Activated CD8-positive, alpha-beta memory T cell treated with anti-CD3 and anti-CD28 coated beads, Interleukin-2, amount 10 ng/mL, durations not matched to agents 7 days and 5 days (primary cell): ENCODE measurements at places on chromosomes 4 and X. TPM values are rescaled to one million over a fixed set of nuclear protein-coding genes. Genes with fewer than 3 reads are reported as not detected.

Gene GRPR
- not detected for total RNA-seq

Gene KLHL13
- total RNA-seq = 0.09 TPM

Gene FRMD7
- not detected for total RNA-seq

Gene BRS3
- not detected for total RNA-seq

Gene DMRTC1
- total RNA-seq = not detected

Gene EGF
- not detected for total RNA-seq

Gene ANAPC4
- total RNA-seq = 48.7 TPM

Gene ATP2B3
- total RNA-seq = not detected

Gene ADH1C
- not detected for total RNA-seq

Gene FAM241A
- total RNA-seq = 1.4 TPM

DNA sequence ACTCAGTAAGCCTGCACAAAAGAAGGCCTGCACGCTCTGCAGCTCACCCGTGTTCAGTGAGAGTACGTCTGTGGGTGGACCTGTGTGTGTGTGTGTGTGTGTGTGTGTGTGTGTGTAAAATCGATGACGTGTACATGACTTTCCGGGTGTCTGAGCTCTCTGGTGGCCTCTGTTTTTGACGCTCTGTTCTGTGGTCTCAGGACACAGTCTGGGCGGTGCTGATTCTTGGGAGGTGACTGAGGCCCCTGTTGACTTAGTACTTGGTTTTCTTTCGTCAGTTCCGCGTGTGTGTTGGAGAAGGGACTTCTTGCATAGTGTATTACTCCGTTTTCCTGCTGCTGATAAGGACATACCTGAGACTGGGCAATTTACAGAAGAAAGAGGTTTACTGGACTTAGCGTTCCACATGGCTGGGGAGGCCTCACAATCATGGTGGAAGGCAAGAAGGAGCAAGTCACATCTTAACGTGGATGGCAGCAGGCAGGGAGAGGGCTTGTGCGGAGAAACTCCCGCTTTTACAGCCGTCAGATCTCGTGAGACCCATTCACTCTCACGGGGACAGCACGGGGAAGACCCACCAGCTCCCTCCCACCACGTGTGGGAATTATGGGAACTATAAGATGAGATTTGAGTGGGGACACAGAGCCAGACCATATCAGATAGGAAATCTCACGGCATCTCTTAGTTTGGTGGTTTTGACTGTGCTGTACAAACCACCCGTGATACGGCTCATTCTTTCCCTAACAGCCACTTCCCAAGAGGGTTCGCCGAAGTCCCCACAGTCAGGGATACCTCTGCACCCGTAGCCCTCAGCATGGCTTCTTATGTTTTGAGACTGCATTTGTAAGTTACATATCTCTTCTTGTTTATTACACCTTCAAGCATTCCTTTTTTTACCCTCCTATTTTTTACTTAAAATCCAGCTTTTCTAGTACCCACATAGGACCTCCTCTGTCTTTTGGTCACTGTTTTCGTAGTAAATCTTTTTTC, 24.5 kb downstream of the UVSSA start:
- no peak overlapping the region for H3K4me3 ChIP-seq
- no peak for DNase-seq
- no peak overlapping the region for H3K27ac ChIP-seq

GRCh38 chr4:84001876-84002569, 466.1 kb downstream of the GPAT3 start:
- no peak overlapping the region for H3K4me3 ChIP-seq
- DNase-seq = no peak
- no peak overlapping the region for H3K27ac ChIP-seq
- H3K36me3 ChIP-seq = no peaks in the 10 kb centered on the region
- H3K4me1 ChIP-seq = no peaks in the 10 kb centered on the region
- H3K27me3 ChIP-seq = no peaks in the 10 kb centered on the region

GRCh38 chrX:123600181-123600580, 132.7 kb downstream of the THOC2 start:
- H3K4me3 ChIP-seq = no peak overlapping the region
- no peak overlapping the region for H3K27ac ChIP-seq
- peaks cover 24% of the 10 kb centered on the region for H3K36me3 ChIP-seq
- H3K27me3 ChIP-seq = no peaks in the 10 kb centered on the region
- DNase-seq = no peak

DNA sequence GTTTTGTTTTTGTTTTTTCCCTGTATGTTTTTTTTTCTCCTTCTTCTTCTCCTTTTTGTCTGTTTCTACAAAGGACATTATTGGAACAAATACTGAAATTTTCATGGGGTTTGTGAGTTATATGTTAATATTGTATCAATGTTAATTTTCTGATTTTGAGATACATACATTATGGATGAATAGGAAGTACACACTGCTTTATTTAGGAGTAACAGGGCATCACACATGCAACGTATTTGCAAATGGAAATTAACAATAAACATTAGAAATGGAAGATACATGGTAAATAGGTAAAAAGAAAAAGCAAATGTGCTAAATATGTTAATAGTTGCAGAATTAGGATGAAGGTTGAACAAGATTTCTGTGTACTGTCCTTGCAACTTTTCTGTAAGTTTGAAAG, 477.2 kb upstream of the INTU start:
- no peaks in the 10 kb centered on the region for H3K36me3 ChIP-seq
- no peak for DNase-seq
- H3K27ac ChIP-seq = no peak overlapping the region
- no peaks in the 10 kb centered on the region for H3K27me3 ChIP-seq
- no peak overlapping the region for H3K4me3 ChIP-seq

GRCh38 chr4:184451726-184452125, 22.6 kb downstream of the IRF2 start:
- peak overlapping the region; percentile 54 for H3K27ac ChIP-seq
- H3K27me3 ChIP-seq = no peaks in the 10 kb centered on the region
- peaks cover 69% of the 10 kb centered on the region for H3K4me1 ChIP-seq
- DNase-seq = no peak

- H3K36me3 ChIP-seq = no peaks in the 10 kb centered on the region
- H3K27me3 ChIP-seq = peaks cover 10% of the 10 kb centered on the region
- no peak for DNase-seq
- H3K27ac ChIP-seq = no peak overlapping the region
- H3K4me3 ChIP-seq = no peak overlapping the region
Measured at GRCh38 chr4:168713253-168713652, 216.4 kb downstream of the PALLD start.

- peak overlapping the region; percentile 63 for H3K4me3 ChIP-seq
- peak overlapping the region; percentile 8 for H3K27ac ChIP-seq
- no peak for DNase-seq
- peaks cover 11% of the 10 kb centered on the region for H3K36me3 ChIP-seq
Measured at GRCh38 chr4:153222707-153223426, 18.6 kb downstream of the TRIM2 start.

DNA sequence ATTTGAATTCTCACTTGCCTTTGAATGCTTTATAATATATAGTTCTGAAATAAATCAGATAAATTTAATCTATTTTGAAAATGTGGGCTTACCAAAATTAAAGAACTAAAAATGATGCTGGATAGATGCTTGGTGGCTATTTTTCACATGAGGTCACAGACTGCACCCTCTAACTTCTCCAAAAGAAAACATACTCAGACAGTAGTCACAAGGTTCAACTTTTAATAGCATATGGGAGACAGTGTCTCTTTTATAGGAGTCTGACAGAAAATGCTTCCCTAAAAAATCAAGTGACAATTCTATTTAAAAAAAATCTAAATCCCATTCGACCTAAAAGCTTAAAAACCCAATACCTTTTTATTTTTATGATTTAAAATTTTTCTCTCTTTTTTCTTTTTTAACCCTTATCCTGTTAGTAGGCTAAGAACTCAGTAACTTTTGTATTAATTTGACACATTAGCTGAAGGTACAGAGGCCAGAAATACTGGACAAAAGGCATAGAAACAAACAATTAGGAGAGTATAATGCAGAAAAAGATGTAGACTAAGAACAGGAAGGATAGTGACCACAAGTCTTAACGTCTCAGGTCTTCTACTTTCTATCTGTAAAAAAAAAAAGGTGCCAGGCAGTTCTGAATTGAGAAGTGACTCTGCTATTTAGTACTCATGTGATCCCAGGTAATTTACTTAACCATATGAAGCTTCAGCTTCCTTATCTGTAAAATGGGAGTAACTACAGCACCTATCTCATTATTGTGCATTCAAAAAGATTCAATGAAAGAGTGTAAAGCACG, 7.6 kb downstream of the TIGD4 start:
- H3K36me3 ChIP-seq = peaks cover 1% of the 10 kb centered on the region
- peaks cover 12% of the 10 kb centered on the region for H3K4me1 ChIP-seq
- H3K4me3 ChIP-seq = no peak overlapping the region
- H3K27me3 ChIP-seq = peaks cover 7% of the 10 kb centered on the region
- DNase-seq = no peak
- peak overlapping the region; percentile 33 for H3K27ac ChIP-seq

DNA sequence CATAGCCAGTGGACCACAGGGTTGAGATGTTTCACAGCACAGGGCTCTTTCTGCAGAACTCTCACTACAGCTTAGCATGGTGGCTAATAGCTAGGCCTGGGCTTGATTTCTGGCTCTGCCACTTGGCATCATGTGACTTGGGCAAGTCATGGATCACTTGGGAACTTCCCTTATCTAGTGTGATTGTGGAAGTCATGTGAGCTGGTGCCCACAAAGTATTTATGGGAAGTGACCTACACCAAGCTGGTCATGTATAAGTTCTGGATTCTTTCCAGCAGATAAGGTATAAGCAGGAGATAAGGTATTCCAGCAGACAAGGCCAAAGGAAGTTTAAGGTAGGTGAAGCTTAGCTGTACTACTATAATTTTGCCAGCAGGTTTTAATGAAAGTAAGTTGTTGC, 61.0 kb downstream of the REELD1 start:
- DNase-seq = no peak
- H3K4me3 ChIP-seq = no peak overlapping the region
- no peaks in the 10 kb centered on the region for H3K36me3 ChIP-seq
- H3K27ac ChIP-seq = no peak overlapping the region
- H3K4me1 ChIP-seq = peaks cover 4% of the 10 kb centered on the region
- no peaks in the 10 kb centered on the region for H3K27me3 ChIP-seq

GRCh38 chr4:147842573-147842972, 110.7 kb downstream of the ARHGAP10 start:
- H3K27ac ChIP-seq = no peak overlapping the region
- peaks cover 3% of the 10 kb centered on the region for H3K36me3 ChIP-seq
- H3K27me3 ChIP-seq = peaks cover 6% of the 10 kb centered on the region
- no peaks in the 10 kb centered on the region for H3K4me1 ChIP-seq
- no peak overlapping the region for H3K4me3 ChIP-seq

DNA sequence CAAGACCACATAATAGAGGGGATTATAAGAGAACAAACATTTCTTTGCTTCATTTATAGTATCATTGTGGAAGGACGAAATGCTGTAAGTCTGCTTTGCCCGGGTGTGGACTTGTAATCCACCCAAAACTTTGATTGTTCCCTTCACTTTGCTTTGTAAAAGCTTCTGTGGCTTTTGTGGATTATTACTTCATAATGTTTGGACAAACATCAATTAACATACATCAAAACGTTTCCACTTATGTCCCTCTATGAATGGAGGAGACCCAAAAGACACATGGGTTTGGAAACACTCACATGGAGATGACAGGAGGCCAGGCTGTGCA, 415.4 kb downstream of the SPRY1 start:
- H3K4me3 ChIP-seq = no peak overlapping the region
- no peaks in the 10 kb centered on the region for H3K4me1 ChIP-seq
- H3K27ac ChIP-seq = no peak overlapping the region
- DNase-seq = no peak

DNA sequence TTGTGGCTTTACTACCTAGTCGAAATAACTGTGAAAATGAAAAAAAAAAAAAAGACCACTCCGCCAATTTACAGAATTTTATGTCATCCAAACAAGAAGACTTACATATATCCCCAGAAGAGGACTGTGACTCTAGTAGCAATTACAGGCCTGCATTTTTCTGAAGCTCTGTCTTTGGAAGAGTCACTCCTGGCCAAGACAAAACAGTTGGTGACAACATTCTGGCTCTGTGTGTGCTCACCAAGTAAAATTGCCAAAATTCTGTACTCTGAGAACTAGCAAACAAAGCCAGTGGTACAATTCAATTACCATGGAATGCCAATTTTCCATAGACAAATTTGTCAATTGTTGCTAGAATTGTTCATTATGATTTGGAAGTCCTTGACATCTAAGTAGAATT, 311.1 kb downstream of the PDGFC start:
- no peak overlapping the region for H3K4me3 ChIP-seq
- no peaks in the 10 kb centered on the region for H3K4me1 ChIP-seq
- no peaks in the 10 kb centered on the region for H3K27me3 ChIP-seq
- no peaks in the 10 kb centered on the region for H3K36me3 ChIP-seq
- H3K27ac ChIP-seq = no peak overlapping the region
- no peak for DNase-seq

DNA sequence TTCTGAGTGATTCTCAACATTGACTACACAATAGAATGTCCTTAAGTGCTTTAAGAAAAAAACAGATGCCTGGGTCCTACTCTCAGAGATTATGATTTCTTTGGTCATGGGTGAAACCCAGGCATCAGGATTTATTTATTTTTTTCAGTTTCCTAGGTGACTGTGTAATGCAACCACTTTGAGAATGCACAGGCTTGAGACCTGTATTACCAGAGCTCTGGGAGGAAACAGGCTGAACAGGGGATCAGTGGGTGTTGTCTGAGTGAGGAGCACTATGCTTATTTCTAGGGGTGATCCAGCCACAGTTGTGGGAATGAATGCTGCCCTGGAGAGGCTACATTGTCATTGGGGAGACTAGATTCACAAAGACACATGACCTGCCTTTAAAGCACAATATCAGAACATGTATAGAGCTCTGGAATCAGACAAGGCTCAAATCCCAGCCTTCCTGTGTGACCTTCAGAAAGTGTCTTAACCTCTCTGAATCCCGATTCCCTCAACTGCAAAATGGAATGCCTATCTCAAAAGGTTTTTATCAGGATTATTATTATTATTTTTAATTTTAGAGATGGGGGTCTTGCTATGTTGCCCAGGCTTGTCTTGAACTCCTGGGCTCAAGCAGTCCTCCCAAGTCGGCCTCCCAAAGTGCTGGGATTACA, 61.6 kb upstream of the PRPS1 start:
- no peaks in the 10 kb centered on the region for H3K36me3 ChIP-seq
- no peak overlapping the region for H3K4me3 ChIP-seq
- H3K4me1 ChIP-seq = no peaks in the 10 kb centered on the region
- H3K27ac ChIP-seq = no peak overlapping the region

DNA sequence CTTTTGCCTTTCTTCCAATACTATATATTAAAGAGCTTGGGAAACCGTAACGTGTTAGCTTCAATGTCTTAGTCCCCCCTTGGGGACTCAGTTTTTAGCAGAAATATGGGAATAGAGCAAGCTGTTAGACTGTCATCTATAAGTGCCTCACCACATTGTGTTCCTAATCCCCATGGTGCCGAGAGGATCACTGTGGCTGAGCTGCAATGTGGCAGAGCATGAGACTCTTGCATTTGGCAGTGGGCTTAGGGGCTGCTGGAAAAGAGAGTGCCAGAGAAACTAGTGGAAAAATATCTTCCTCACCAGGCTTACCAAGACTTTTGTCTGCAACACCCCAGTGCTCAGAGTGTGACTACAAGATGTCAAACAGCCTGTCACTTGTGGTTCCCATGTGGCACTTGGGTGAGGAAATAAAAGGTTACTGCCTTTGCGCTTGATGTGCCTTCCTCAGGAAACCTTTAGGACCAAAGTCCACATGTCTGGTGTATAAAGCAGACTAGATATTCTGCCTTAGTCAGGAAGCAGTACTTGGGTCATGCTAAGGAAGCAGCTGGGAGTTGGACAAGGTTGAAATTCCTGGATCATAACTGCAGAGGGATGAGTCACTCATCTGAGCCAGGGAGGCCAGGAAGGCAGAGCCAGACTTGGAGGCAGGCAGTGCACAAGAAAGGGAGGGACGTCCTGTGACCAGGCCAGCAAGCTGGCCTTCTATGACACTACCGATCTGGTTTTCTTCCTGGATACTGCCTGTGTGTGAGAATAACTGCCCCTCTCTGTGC, 9.7 kb upstream of the MAGEA4 start:
- no peak overlapping the region for H3K27ac ChIP-seq
- no peaks in the 10 kb centered on the region for H3K27me3 ChIP-seq
- DNase-seq = no peak
- H3K4me3 ChIP-seq = no peak overlapping the region
